ENCODE measurements at places on chromosomes 12 and 14.

- no peak for DNase-seq
These were observed 973 bp downstream of the P2RX2 start for GRCh38 chr12:132619386-132620112.

GRCh38 chr14:99072433-99072832 is 199.6 kb downstream of the BCL11B start:
- no peak for DNase-seq

- DNase-seq, result no peak
These were observed 9.1 kb downstream of the SNX6 start for GRCh38 chr14:34620839-34621238.

DNA sequence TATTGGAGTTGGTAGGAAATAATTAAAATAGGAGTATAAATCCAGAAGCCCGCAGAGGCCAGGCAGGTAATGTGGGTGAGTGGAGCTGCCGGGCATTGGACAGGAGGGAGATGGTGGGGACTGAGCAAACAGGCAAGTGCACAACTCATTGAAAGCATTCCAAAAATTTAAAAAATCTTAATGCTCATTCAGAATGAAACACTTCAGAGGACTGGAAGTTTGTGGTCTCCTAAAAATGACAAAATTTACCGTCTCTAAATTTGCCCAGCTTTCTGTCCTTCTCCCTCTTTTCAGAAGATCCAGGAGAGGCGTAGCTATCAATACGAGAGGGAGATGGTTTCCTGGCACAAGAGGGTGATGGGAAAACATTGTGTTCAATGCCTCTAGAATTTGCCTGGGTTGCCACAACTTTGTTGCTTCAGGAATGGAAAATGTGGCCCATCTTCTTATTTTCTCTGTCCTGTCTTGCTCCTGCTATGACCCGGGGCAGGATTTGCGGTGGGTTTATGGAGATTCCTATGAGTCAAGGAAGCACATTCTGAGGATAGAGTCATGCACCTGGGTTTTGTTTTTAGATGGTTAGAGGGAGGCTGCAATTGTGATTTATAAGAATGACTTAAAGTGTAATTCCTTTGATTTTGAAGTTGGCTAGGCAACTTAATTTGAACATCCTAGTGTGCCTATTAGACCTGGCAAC is 72.2 kb downstream of the BORCS5 start:
- no peak for DNase-seq

GRCh38 chr14:63840981-63841380 is 11.8 kb upstream of the SYNE2 start:
- peak; percentile 43 for DNase-seq

GRCh38 chr14:77082356-77082755 is 15.7 kb upstream of the CIPC start:
- no peak for DNase-seq

DNA sequence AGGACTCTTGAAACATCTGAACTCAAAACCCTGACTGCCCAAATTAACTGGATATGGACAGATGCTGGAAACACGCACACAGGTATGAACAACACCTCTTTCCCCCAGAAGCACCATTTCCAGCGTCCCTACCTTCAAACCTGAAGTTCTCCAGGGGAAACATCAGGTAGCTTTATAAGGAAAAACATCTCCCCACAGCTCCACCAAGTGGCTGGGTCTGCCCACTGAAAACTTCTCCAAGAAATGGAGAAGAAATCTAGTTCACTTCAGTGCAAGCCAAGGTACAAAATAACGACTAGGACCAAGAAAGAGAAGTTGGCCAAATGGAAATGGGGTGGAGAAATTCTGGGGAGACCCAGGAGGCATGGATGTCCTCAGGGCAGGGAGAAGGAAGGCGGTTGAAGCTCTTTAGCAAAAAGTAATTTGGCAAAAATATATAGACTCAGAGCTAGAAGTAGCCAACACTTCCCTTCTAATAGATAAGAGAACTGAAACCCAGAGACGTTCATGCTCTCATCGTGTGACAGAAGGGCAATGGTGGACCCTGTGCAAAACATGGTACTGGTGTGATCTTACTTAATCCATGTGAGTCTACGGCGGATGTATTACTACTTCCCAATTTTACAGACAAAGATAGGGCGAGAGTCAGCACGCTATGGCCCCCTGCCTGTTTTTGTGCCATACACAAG is 10.5 kb upstream of the NUAK1 start:
- DNase-seq, result no peak

GRCh38 chr12:78383414-78383813 is 481.2 kb upstream of the SYT1 start:
- DNase-seq, result no peak

GRCh38 chr14:91744068-91744480 is 12.2 kb upstream of the CATSPERB start:
- DNase-seq, result no peak

- DNase-seq, result no peak
These were observed 59.5 kb downstream of the SCARB1 start for GRCh38 chr12:124804011-124804621.

DNA sequence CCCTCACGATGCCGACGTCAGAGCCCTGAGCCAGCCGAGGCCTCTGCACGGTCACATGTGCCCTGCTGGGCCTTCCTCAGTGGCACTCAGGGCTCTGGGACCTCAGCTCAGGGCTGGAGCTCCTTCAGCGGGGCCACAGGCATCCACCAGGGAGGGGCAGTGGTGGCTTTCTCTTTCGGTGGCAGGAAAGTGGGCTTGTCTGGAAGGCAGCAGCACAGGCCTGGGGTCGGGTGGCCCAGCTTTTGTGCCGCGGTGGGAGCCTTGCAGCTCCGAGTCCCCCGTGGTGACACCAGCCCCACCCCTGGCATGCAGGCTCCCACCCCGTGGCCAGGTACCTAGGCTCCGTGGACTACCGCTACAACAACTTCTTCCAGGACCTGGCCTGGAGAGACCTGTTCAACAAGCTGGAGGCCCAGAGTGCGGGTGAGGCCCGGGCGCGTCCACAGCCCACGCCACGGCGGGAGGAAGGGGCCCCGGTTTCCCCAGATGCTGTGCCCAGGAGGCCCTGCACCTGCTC is 14.2 kb upstream of the TEX22 start:
- no peak for DNase-seq

DNA sequence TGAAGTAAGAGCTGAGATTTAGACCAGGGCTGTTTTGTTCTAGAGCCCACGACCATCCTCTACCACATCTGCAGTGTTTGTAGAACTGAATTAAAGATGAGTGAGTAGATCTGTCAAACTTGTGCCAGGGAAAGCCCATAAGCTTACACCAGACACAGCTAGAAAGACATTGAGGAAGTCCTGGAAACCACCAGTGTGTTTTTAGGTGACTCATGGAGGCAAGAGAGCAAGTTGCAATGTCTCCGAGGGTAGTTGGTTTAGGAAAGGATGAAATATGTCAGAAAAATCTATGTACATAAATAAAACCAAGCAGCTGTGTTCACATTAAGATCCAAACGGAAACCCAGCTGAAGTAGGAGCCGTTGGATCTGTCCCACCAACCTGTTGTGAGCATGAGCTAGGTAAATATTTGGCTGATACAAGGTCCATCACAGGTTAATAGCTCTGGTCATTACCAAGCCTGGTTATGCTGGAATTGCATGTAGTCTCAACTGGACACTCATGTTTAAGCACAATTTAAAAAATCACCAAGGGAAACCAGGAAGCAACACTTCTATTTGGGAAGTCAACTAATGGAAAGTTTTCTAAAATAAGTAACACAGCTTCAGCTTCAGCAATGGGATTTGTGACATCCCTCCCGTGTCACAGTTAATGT is 49.9 kb upstream of the PLEKHG3 start:
- DNase-seq, result no peak
